ENCODE measurements at places on chromosomes 7 and 10. TPM values are rescaled to one million over a fixed set of nuclear protein-coding genes. Genes with fewer than 3 reads are reported as not detected.

CYP26C1 gene
- total RNA-seq = not detected

DYDC1 gene
- 0.46 TPM for total RNA-seq

SPDYE16 gene
- total RNA-seq = 0.51 TPM

HOXA7 gene
- 3.2 TPM for total RNA-seq

STAG3 gene
- total RNA-seq = 1.6 TPM

NPFFR1 gene
- total RNA-seq = not detected

SPOCK2 gene
- total RNA-seq = 13.8 TPM

H2BK1 gene
- total RNA-seq = not detected

DPY19L1 gene
- 12.5 TPM for total RNA-seq

EFCAB10 gene
- total RNA-seq = not detected

FEZF1 gene
- 0.67 TPM for total RNA-seq

Measured in type B pancreatic cell (in vitro differentiated cells).